Stimulated activated CD8-positive, alpha-beta memory T cell treated with anti-CD3 and anti-CD28 coated beads, Interleukin-15, amount 100 ng/mL, for 48 hours (primary cell): ENCODE measurements at places on chromosomes 1 and 21.

GRCh38 chr1:187471555-187471954 is 642.8 kb downstream of the PLA2G4A start:
- DNase-seq = no peak

DNA sequence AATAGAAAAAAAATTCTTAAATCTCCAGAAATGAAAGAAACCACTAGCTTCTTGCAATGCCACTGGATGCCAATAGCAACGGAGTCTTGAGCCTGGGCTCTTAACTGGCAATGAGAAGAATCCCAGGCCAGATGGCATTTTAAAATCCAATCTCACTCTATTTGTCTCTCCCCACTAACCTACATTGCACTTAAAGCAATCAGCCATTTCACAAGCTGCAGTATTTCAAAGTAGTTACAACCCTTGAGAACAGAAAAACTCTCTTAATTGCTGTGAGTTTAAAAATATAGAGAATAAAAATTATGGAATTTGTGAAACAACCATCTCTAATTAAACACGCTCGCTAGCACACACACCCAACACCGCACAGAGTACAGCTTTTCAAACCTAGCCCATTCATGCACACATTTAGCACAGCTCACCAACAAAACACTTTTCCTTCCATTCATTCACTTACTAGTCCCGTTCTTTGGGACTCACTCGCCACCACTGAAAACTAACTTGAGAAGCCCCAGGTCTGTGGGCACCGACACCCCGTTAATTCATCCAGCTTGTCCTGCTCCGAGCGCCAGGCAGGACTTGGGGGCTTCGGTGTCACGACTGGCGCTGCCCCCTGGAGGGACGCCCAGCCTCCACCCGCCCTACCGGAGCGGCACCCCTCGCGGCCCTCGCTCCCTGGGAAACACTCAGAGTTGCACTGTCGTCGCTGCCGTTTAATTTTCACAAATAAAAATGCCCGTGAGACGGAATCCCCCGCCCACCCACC is 1.0 kb downstream of the DDAH1 start:
- no peak for DNase-seq

- no peak for DNase-seq
Observed at GRCh38 chr21:44949779-44950198, 10.0 kb downstream of the SLX9 start.

DNA sequence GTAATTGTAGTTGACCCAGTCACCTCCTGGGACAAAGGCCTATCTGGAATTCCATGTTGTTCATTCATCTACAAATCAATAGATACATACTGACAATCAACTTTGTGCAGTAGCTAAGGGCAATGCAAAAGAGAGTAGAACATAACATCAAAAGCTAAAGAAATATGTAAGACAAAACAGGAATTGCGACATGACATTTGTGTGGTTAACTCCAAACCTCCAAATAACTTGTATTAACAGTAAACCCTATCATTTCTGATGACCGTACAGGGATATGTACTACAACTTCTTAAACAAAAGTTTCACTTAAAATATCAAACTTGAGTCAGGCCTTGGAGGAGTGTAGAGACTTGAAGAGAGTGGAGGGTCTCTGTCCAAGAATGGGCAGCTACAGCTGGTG is 317.6 kb downstream of the SPATA17 start:
- DNase-seq = no peak

GRCh38 chr1:228792601-228793000 is 57.3 kb downstream of the RHOU start:
- no peak for DNase-seq

- DNase-seq = no peak
Observed at GRCh38 chr1:209862391-209863356, 34.9 kb downstream of the UTP25 start.

- peak; percentile 43 for DNase-seq
Observed at GRCh38 chr1:110150330-110151174, at the start of gene SLC6A17. TSS of gene SLC6A17 (plus strand) at chr1:110150494. CDS start at chr1:110166930, 16,436 bp downstream.

DNA sequence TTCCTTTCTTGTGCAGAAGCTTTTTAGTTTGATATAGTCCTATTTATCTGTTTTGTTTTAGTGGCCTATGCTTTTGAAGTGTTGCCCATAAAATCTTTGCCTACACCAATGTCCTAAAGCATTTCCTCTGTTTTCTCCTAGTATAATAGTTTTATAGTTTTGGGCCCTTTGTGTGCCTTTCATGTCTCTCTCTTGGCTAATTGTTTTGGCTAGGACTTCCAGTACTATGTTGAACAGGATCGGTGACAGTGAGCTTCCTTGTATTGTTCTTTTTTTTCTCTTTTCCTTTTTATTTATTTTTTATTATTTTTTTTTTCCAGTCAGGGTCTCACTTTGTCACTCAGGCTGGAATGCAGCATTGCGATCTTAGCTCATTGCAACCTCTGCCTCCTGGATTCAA is 47.0 kb upstream of the WARS2 start:
- DNase-seq = no peak

DNA sequence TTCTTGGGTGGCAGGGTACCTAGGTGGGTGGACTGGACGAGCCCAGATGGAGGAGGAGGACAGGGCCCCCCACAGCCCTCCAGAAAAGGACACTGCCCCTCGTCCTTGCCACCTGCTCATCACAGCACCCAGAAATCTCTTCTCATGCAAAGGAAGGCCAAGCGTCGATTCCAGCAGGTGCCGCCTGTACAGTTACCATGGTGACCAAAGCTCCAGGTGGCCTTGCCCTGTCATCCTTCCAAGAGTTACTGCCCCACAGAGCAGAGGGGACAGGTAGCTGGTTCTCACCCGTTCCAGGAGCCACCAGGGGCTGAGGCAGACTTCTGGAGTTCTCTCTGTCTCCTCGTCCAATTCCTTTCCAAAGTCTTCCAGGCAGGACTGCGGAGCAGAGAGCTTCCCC is 119.9 kb upstream of the VAMP3 start:
- DNase-seq = no peak

DNA sequence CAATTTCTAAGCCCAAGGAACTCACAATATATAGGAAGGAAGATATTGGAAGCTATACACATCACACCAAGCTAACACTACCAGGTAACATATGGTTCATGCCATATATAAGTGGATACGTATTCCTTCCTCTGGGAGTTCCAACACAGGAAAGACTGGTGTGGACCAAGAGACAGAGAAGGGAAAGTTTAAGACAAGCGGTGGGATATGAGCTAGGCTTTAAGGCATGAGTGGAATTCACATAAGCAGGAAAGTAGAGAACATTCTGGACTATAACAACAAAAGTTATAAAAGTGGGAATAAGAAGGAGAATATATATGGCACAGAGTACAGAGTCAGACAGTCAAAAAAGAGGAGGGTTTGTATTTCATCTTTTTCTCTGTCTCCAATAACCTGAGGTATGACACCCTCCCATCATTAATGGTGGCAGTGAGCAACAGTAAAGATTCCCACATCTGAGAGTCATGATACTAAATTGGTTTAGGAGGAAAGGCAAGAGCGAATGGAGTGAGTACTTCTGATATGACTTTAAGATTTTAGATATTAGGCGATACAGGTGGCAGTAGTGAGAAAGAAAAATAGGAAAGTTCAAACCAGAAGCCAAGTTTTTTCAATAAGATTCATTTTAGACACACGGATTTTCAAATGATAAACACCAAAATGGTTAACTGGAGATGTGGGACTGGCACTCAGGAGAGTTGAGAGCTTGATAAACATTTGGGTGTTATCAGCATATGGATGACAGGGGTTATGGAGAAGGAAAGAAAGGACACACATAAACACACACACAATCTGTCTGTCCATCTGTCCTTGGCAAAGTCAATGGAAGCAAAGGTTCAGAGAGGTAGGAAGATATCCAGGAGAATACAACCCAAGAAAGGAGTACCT is 87.4 kb upstream of the TTC39A start:
- DNase-seq = no peak

- no peak for DNase-seq
Observed at GRCh38 chr21:16993416-16994038, 519.3 kb upstream of the CXADR start.

- DNase-seq = no peak
Observed at GRCh38 chr1:60068393-60069045, 5.1 kb downstream of the C1orf87 start.

GRCh38 chr1:107760065-107760464 is 204.9 kb downstream of the VAV3 start:
- no peak for DNase-seq

DNA sequence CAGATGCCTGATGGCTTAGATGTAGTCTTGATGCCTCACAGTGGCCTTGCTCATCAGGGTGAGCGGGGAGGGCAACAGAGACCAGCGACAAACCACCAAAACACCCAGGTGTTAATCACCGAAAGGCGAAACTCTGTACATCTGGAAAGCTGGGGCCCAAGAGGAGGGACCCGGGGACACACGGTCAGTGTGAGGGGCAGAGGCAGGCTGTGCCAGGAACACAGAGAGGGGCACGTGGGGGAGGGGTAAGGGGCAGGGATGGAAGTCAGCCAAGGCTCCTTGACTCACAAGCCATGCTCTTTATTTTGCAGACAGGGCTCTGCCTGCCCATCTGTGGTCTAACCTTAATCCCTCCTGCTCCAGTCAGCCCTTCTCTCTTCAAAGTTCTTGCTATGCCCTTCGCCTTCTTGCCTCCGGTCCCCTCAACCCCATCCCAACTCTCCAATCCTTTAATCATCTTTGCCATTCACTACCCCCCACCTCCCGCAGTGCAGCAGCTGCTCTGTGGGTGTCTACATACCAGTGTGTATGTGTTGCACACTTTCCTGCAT is 4.3 kb downstream of the MEF2D start:
- no peak for DNase-seq

DNA sequence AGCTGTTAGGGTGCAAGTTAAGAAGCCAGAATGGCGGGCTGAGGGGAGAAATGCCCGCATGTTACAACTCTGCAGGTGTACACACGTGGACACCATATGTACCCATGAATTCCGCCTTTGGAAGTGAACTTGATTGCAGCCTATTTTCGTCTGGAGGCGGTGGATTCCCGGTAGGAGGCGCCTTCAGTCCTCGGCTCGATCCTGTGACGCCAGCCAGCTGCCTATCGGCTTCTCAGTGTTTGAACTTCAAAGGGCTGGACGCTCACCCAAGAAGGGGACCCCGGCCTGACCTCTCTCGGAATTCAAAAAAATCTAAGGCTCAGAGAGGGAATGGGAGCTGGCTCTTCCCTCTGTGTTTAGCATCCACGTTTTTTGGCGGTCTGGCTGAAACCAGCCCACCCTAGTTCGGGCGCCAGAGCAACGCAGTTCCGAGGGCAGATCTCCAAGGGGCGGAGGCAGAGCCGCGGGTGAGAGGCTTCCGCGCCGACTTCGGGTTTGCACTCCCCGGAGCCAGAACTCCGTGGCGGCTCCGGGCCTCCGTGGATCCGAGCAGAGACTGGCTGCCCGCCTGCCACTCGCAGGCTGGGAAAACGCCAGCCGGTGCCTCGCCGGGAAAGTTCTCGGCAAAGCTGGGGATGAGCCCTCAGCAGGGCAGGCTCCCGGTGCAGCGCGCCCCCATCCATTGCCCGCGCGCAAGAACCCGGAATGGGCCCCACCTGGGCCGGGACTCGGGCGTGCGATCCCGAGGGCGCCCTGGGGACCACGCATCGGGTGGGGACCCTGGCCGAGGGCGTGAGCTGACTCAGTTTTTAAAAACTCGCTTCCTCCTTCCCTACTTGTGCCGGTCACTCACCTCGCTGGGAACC is 996 bp upstream of the TMEM51 start:
- DNase-seq = no peak

DNA sequence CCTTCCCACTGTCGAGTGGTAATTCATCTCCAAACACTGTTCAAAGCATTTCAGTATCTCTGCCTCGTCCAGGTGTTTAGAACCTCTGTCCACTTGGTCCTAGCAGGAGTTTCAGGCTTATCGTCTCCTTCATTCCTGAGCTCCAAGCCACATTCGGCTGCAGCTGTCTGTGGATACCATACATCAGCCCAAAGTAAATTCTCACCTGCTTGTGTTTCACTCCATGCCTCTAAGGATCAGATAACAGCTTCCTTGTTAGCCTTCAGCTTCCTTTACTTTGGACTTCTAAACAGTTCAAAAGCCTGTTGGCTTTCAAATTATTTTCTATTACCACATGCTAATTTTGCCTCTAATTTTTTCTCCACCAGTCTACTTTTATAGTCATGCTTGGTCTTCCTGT is 219.0 kb upstream of the L1TD1 start:
- no peak for DNase-seq

DNA sequence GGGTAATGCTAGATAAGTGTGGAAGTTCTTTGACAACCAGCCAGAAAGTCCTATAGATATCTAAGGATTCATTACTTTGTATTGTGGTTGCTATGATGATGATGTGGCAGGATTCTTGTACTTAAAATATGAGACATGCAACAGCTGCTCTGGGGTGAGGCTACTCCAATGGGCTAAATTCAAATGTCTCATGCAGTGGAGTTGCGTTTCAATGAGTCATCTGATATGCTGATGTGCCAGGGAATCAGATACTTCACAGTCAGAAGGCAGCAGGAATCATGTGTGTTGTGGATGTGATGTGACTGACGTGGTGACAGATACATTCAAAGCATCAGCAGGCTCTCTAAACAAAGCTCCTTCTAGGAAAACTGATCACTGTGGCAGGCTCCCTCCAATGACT is 66.5 kb downstream of the TSEN15 start:
- DNase-seq = no peak

GRCh38 chr1:235892202-235892601 is 25.5 kb upstream of the LYST start:
- no peak for DNase-seq

DNA sequence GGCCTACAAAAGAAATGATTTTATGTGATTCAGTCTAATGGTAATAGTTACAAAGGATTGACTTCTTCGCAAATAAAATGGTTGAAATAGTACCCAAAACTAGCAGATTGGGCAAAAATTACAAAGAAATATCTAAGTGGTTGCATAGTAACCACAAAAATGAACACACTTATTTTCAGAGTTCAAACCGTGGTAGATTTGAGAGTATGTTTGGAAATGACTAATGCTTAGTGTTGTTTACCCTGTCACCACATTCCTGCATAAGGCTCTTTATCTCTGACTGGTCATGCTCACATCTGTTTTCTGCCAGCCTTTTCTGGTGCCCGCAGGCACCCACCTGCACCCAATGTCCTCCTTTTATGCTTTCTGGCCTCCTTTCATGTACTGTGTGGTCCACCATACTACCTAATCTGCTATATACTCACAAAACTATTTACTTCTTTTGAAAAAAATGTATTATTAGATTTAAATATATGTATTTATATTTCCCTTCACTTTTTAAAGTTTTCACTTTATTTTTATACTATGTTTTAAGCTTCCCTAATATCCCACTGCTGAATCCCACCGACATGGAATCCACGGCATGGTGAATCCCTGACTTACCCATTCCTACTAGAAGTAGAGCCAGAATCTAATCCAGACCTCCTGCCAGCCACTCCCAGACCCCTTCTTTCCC is 30.3 kb downstream of the PTPRC start:
- DNase-seq = no peak

GRCh38 chr21:33703750-33704606 is 61.7 kb downstream of the ITSN1 start:
- no peak for DNase-seq

GRCh38 chr1:46394108-46394871 is at the start of gene FAAH:
TSS of gene FAAH (plus strand) at chr1:46394317. CDS start at chr1:46394349, 32 bp downstream.
- no peak for DNase-seq
